ENCODE measurements at places on chromosomes 12 and 14.

- no peak for DNase-seq
Measured at GRCh38 chr14:35535483-35536112, 1.6 kb downstream of the INSM2 start.

DNA sequence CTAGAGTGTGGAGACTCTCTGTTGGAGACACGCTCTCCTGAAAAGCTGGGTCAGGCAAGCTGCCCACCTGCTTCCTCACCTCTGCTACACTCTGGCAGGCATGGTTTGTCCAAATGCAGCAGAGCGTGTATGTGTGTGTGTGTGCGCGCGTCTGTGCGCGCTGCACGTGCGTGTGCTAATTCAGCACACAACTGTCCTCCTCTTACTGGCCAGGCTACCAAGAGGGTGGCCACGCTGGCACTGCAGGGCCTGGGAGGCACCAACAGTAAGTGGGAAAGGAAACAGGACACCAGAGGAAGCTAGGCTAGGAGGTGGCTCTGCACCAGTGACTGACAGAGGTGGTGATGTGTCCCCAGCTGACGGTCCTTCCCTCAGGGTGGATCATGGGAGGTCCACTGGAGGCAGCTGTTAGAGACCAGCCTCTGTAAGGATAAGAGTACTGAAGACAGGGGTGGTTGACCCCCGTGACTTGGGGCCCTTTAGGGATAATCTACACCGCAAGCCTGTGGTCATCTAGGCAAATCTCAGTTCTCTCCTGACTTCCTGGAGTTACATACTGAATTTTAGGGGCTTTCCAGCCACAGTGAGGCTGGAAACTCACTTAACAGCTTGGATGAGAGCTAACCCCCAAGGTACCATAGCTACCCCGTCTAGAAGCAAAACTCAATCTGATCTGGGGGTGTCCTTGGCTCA is 15.6 kb upstream of the TFCP2 start:
- no peak for DNase-seq

- no peak for DNase-seq
Measured at GRCh38 chr12:44184499-44185206, 348.8 kb downstream of the TMEM117 start.

DNA sequence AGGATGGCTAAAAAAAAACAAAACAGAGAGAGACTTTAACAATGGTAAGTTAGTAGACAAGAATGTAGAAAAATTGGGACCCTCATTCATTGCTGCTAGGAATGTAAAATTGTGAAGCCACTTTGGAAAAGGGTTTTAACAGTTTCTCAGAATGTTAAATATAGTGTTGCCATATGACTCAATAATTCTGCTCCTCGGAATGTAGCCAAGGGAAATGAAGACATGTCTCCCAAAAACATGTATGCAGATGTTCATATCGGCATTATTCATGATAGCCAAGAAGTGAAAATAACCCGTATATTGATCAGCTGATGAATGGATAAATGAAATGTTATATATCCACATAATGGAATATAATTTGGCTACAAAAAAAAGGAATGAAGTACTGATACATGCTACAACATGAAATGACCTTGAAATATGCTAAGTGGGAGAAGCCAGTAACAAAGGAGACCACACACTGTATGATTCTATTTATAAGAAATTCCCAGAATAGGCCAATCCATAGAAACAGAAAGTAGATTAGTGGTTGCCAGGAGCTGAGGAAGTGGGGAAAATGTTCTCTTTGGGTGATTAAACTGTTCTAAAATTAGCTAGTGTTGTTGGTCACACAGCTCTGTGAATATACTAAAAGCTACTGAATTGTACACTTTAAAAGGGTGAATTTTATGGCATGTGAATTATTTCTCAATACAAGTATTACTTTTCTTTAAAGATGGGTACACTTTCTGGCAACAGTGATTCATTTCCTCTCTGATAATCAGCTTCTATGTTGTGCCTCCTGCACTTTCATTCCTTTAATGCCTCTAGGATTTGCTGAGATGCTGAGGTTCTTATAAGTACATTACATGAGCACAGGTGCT is 132.5 kb downstream of the DAAM1 start:
- peak; percentile 90 for DNase-seq

- no peak for DNase-seq
Measured at GRCh38 chr12:116354534-116354933, 77.0 kb upstream of the MED13L start.

DNA sequence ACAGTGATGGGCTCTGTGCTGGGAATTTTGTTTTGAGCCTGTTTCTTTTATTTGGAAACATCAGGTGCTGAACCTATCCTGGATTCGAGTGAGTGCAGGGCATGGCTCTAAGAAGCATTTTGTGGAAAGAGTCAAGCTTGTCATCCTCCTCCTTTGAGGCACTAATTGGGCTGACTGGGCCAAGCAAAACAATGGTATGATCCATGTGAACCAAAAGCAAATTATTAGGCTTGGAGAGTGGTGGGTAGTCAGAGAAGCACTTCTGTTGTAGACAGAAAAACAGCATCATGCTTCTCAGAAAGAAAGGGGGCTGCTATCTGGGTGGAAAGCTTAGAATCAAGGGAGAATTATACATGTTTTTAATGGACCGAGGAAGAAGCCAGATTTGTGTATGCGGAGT is 481.6 kb downstream of the DIO2 start:
- no peak for DNase-seq

- peak; percentile 68 for DNase-seq
Measured at GRCh38 chr12:108282676-108283075, 56.4 kb downstream of the CMKLR1 start.

DNA sequence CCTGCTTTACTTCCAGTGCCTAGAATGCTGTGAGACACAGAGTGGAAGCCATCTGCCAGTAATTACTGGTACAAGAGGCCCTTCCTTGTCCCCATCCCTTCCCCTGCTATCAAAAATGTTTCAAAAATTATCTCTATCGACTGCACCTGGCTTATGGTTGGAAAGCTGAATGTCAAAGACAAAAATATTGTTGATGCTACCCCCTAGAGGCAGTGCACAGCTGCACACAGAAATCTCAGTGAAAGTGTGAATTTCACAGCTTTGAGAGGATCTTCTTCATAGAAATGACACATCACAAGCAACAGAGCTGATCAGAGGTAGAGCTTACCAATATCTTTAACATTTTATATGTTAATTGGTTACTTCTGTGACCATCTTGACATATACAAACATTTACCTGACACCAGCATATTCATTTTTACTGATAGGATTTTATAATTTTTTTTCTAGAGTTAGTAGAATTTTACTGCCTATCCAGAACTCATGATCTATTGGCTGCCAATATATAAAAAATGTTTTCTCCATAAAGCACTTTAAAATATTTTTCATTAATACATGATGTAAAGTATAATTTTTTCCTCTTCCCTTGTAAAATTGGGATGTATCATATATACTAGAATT is 138.0 kb downstream of the AACS start:
- peak; percentile 8 for DNase-seq

- no peak for DNase-seq
Measured at GRCh38 chr14:52602131-52602530, 49.5 kb downstream of the GPR137C start.

GRCh38 chr12:18716236-18716635 is 21.6 kb downstream of the PLCZ1 start:
- no peak for DNase-seq

- peak; percentile 79 for DNase-seq
Measured at GRCh38 chr12:12081836-12082497, 11.2 kb downstream of the BCL2L14 start.

DNA sequence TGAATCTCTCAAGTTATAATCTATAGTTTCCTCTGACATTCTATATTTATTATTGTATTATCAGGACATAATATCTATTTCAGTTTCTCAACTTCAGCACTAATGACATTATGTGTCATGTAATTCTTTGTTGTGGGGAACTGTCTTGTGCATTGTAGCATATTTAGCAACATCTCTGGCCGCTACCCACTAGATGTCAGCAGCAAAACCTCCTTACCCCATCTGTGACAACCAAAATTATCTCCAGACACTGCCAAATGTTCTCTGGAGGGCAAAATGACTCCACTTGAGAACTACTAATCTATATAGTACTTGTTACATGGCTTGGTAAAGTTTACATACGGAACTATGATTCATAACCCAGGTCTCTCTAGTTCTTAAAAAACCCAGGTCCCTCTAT is 110.2 kb downstream of the RASSF9 start:
- no peak for DNase-seq

DNA sequence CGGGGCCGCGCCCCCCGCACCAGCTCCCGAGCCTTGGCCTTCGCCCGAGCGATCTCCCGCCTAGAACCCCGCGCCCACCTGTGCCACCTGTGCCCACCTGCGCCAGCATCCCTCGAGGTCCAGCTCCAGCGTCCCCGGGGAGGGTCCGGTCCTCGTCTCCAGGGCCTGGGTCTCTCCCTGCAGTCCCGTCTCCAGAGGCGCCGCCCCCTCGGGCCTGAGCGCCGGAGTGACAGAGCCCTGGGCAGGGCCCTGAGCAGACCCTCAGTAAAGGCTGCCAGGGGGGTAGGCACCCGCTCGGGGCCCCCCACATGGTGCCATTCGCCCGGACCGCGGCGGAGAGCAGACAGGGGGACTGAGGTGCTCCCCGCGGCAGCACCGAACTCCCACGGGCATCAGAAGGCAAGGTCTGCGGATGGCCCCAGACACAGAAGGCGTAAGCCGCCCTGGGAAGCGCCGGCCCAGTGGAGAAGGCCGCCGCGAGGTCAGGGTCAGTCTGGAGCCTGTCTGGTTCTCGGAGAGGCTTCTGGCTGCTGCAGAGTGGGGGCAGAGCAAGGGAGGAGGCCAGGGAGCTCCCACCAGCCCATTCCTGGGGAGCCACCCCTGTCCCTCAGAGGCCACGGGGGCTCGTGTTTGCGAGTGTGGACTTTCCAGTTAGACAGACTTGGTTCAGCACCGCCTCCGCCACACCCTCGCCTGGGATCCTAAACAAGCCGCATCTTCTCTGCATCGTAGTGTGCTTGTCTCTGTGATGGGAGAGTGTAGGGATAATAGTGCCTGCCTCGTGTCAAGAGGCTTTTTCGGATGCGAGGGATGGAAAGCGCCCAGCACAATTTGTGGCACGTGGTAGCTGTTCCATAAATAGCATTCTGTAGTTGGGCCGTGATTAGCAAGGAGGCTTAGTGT is 1.1 kb upstream of the PPP1R13B start:
- DNase-seq: no peak

DNA sequence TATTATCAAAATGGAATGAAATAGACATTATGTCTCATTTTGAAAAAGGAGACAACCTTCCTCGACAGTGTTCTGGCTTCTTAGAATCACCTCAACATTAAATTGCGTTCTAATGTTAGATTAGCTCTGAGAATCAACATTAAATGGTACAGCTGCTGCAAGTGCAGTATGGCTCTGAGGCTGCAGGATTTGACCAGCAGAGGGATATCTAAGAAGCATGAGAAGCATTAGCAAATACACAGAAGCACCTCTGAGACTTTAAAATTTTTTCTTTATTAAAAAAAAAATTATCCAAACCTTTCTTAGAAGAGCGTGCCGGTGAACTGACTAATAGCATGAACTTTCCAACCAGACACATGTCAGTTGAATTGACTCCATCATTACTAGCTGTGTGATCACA is 253.4 kb upstream of the LRIG3 start:
- no peak for DNase-seq

DNA sequence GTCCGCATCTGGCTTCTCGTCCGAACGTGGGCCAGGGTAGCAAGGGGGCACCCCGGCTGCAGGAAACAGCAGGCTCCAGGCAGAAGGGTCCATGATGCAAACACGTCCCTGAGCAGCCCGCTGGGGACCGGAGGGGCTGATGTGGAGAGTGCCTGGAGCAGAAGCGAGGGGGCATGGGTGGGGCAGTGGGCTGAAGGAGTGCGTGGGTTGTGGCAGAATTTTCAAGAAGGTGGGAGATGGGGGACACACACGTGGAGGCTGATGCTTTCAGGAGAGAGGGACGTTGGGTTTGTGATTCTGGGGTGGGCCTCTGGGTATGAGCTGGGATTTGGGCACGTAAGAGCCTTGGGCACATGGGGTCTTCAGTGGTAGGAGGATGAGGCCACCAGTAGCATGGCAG is 45.6 kb upstream of the DLK1 start:
- DNase-seq: no peak

GRCh38 chr12:113473942-113474341 is 2.3 kb upstream of the LHX5 start:
- no peak for DNase-seq

DNA sequence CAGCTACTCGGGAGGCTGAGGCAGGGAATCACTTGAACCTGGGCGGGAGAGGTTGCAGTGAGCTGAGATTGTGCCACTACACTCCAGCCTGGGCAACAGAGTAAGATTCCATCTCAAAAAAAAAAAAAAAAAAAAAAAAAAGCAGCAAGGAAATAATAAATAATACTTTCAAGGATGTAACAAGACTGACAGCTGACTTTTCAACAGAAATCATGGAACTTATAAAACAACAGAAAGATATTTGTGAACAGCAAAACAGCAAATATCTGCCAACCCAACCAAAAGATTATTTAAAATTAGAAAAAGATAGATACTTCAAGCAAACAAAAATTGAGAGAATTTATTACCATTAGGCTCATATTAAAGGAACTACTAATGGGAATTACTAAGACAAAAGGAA is 115.1 kb downstream of the TSHR start:
- no peak for DNase-seq

- DNase-seq: peak; percentile 70
Measured at GRCh38 chr12:69415471-69416275, 54.5 kb upstream of the FRS2 start.

GRCh38 chr12:68950511-68950910 is 17.5 kb upstream of the CPM start:
- no peak for DNase-seq

DNA sequence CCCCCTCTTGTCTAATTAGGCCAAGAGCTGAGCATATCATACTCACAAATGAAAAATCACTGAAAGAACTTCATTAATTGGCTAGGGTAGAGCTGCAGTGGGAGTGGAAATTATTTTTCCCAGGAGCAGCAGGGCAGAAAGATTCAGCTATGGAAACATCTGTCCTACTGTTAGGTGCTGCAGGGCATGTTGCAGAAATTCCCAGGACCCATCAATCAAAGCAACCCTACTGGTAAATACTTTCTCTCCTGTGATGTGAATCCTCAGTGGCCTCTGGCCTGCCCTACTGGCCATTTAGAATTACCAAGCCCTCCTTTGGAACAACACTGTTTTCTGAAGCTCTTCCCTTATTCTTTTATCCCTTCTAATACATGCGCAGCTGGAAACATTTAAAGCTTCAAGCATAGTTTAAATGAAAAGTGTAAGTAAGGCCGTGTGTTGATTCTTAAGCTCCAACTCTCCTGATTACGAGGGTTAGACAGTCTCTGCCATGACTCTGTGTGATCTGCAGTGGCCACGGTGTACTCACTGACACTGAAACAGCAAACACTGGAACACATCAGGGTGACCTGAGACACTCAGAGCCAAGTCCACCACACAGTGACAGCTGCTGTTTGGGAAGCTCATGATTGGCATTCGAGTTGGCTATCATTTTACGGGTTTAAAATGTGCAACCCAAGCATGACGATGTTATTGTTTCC is 62.6 kb upstream of the TMCC3 start:
- no peak for DNase-seq
